ENCODE measurements at places on chromosomes 13 and 19. TPM values are rescaled to one million over a fixed set of nuclear protein-coding genes. Genes with fewer than 3 reads are reported as not detected.

GRCh38 chr13:97256343-97256783, 34.2 kb downstream of the MBNL2 start:
- H3K4me3 ChIP-seq = no peak overlapping the region
- no peak overlapping the region for H3K27ac ChIP-seq
- no peaks in the 10 kb centered on the region for H3K27me3 ChIP-seq
- H3K36me3 ChIP-seq = no peaks in the 10 kb centered on the region

DNA sequence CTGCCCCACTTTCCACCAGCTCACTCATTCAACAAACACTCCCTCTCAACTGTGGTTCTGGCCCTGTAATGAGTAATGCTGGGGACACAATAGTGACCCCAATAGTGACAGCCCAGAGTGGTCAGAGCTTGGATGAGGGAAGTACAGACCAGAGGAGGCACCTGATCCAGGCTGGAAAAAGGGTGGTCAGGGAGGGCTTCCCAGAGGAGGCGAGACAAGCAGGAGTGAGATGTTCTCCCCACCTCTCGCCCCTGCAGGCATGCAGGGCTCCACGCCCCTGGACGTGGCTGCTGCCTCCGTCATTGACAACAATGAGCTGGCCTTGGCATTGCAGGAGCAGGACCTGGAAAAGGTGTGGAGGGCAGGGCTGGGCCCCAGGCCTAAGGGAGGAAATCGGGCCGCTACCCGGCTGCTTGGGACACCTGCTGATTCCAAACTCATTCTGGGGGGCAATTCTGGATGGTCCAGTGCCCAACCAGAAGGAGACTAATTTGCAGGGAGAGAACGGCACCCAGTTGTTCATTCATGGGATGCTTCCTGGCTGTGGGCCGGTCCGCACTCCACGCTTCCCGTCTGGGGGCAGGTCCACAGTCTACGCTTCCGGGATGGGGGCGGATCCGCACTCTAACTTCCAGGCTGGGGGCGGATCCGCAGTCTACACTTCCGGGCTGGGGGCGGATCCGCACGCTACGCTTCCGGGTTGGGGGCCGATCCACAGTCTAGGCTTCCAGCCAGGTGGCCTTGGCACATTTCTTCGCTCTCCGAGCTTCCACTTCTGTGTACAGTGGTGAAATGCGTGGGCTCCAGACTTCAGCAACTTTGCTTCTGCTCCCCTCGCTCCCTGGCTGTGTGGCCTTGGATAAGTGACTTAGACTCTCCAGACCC, 63.4 kb downstream of the RYR1 start:
- H3K36me3 ChIP-seq = no peaks in the 10 kb centered on the region
- H3K4me1 ChIP-seq = no peaks in the 10 kb centered on the region
- no peak overlapping the region for H3K27ac ChIP-seq
- H3K27me3 ChIP-seq = no peaks in the 10 kb centered on the region

APC2 gene
- total RNA-seq = 0.42 TPM

DNA sequence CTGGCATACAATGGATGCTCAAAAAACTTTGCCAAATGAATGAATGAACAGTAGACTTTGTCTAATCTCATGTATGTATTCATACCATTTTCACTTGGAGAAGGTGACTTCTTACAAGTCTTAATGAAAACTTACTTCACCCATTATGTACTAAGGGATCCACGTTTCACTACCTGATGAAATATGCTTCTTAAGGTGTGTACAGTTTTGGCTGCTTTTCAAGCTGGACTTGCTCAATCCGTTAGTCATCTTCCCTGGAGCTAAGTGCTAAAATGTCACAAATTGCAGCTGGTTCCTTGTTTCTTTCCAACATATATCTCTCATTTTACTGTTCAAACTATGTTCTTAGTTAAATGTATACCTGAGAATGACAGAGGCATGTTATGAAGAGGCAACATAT, 4.2 kb upstream of the CCNA1 start:
- H3K4me1 ChIP-seq = no peaks in the 10 kb centered on the region
- H3K27me3 ChIP-seq = peaks cover 60% of the 10 kb centered on the region
- H3K36me3 ChIP-seq = no peaks in the 10 kb centered on the region
- no peak overlapping the region for H3K27ac ChIP-seq
- no peak overlapping the region for H3K4me3 ChIP-seq

FLT3LG gene
- 0.28 TPM for total RNA-seq

COL4A1 gene
- total RNA-seq = 107 TPM

METTL21C gene
- not detected for total RNA-seq

GRCh38 chr19:49746206-49746958, 16.7 kb downstream of the TSKS start:
- H3K27me3 ChIP-seq = no peaks in the 10 kb centered on the region
- H3K4me3 ChIP-seq = no peak overlapping the region
- no peaks in the 10 kb centered on the region for H3K4me1 ChIP-seq
- no peak overlapping the region for H3K27ac ChIP-seq
- H3K36me3 ChIP-seq = no peaks in the 10 kb centered on the region

GRCh38 chr13:107407074-107407473, 808.3 kb downstream of the LIG4 start:
- H3K4me3 ChIP-seq = no peak overlapping the region
- no peaks in the 10 kb centered on the region for H3K27me3 ChIP-seq
- DNase-seq = no peak
- H3K36me3 ChIP-seq = no peaks in the 10 kb centered on the region

DNA sequence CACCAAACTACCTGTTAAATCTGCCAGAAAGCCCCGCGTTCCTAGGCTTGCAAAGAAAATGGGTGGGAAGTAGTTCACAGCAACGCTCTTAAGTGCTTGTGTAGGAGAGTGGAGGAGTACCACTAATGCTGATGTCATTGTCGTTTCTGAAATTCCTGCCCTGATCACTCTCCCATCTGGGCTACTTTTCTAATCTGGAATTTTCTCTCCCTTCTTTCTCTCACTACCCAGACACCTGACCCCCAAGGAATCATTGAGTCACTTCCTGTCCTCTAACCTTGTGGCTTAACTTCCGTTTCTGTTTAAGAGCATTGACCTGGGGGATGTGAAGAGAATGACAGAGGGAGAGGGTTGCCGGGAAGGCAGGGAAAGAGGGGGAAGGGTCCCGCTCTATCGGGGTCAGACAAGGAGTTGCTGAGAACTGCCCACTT, 98.7 kb downstream of the STARD13 start:
- H3K27ac ChIP-seq = no peak overlapping the region
- no peaks in the 10 kb centered on the region for H3K36me3 ChIP-seq
- H3K4me3 ChIP-seq = no peak overlapping the region
- H3K4me1 ChIP-seq = no peaks in the 10 kb centered on the region
- H3K27me3 ChIP-seq = no peaks in the 10 kb centered on the region

- no peaks in the 10 kb centered on the region for H3K4me1 ChIP-seq
- no peak overlapping the region for H3K27ac ChIP-seq
- no peaks in the 10 kb centered on the region for H3K27me3 ChIP-seq
- no peak overlapping the region for H3K4me3 ChIP-seq
- peaks cover 46% of the 10 kb centered on the region for H3K36me3 ChIP-seq
- peak; percentile 28 for DNase-seq
Measured at GRCh38 chr13:110683203-110683883, 22.6 kb downstream of the CARS2 start.

DNA sequence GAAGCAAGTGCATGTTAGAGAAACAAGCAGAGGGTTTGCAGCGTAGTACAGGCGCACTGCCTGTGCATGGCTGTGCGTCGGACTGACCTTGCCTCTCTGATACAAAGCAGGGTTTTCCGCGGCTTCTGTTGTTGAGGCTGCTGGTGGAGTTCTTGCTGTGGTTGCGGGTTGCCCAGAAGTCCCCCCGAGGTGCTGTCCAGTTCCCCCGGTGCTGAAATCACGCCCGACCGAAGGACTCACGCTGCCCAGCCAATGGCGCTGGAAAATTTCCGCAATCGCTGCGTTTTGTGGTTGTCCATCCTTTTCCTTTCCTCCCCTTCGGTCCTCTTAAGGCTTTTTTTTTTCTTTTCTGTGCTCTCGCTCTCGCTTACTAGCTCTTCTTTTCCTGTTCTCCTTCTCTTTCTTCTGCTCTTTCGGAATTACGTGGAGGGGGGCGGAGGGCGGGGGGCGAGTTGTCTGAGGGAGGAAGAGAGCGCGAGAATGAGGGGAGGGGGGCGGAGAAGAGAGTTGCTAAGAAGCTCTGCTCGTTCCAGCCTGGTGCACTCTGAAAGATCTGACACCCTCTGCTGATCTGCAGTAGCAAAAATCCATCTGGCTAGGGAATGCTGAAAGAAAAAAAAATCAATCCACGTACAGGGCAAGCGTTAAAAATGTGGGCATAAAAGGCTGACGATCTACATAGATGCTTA, at the start of gene SLITRK1:
TSS of gene SLITRK1 (minus strand) at position 558 of the 689 bp plus-strand sequence. CDS start 967 bp downstream, outside the sequence.
- H3K36me3 ChIP-seq = no peaks in the 10 kb centered on the region
- H3K27ac ChIP-seq = no peak within 1 kb of the TSS
- peak; percentile 69 for DNase-seq
- H3K4me3 ChIP-seq = peak within 1 kb of the TSS; percentile 24

- H3K4me3 ChIP-seq = no peak overlapping the region
- no peak overlapping the region for H3K27ac ChIP-seq
- no peaks in the 10 kb centered on the region for H3K36me3 ChIP-seq
- no peaks in the 10 kb centered on the region for H3K27me3 ChIP-seq
- no peak for DNase-seq
Measured at GRCh38 chr13:57123681-57124080, 17.0 kb upstream of the PRR20A start.

DNA sequence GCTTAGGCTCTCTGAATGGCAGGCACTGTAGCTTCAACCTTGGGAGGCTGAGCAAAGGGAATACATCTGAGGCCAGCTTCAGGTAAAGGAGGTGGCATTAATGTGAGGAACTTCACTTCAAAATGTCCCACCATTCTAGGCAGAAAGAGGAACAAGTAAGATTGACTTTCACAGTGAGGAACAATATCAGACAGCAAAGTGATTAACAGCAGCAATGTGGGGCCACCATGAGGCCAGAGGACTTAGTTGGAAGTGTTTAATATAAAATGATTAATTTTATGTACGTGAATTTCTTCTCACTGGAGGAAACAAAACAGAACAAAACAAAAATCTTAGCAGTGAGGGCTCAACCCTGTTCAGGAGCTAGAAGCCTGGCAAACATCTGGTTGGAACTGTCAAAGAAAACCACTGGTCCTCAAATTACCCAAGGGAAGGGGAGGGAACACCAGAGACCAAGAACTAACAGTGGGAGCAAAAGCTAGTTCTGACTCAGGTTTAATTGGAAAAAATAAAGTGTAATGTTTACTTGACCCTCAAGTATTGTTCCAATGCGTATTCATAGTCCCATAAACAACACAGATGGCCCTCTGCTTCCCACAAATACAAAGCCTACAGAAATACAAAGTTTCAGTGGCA, 43.9 kb upstream of the FRY start:
- H3K27ac ChIP-seq = no peak overlapping the region
- H3K36me3 ChIP-seq = no peaks in the 10 kb centered on the region
- H3K4me1 ChIP-seq = no peaks in the 10 kb centered on the region
- no peaks in the 10 kb centered on the region for H3K27me3 ChIP-seq
- no peak for DNase-seq

- peak; percentile 68 for DNase-seq
- no peak overlapping the region for H3K4me3 ChIP-seq
- no peak overlapping the region for H3K27ac ChIP-seq
- no peaks in the 10 kb centered on the region for H3K27me3 ChIP-seq
- no peaks in the 10 kb centered on the region for H3K4me1 ChIP-seq
Measured at GRCh38 chr13:89695343-89696257, 1651.9 kb upstream of the MIR17HG start.

- no peaks in the 10 kb centered on the region for H3K36me3 ChIP-seq
- DNase-seq = no peak
- H3K4me1 ChIP-seq = no peaks in the 10 kb centered on the region
- no peak overlapping the region for H3K4me3 ChIP-seq
- no peaks in the 10 kb centered on the region for H3K27me3 ChIP-seq
- no peak overlapping the region for H3K27ac ChIP-seq
Measured at GRCh38 chr13:52885141-52885540, 36.7 kb upstream of the PCDH8 start.

DNA sequence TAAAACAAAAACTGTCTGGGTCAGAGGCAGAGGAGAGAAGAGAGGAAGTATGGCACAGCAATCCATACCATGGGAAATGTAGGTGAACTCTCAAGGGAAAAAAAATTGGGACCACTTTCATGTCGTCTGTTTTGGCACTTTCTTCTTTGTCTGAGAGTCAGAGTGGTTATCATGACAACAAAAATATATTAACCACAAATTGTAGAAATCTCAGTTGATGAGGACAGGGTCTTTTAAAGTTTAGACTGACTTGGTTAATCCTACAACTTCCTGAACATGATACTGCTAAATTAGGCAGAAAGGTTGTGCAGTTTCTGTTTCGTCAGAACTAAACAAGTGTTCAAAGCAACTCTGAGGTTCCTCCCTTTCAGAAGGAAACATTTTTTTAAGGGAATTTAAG, 15.2 kb downstream of the KLF5 start:
- no peaks in the 10 kb centered on the region for H3K27me3 ChIP-seq
- no peaks in the 10 kb centered on the region for H3K4me1 ChIP-seq
- no peak overlapping the region for H3K4me3 ChIP-seq
- no peaks in the 10 kb centered on the region for H3K36me3 ChIP-seq

- H3K4me3 ChIP-seq = no peak overlapping the region
- DNase-seq = no peak
- H3K27me3 ChIP-seq = no peaks in the 10 kb centered on the region
- no peaks in the 10 kb centered on the region for H3K36me3 ChIP-seq
Measured at GRCh38 chr13:43266936-43267615, 243.7 kb downstream of the DNAJC15 start.

DNA sequence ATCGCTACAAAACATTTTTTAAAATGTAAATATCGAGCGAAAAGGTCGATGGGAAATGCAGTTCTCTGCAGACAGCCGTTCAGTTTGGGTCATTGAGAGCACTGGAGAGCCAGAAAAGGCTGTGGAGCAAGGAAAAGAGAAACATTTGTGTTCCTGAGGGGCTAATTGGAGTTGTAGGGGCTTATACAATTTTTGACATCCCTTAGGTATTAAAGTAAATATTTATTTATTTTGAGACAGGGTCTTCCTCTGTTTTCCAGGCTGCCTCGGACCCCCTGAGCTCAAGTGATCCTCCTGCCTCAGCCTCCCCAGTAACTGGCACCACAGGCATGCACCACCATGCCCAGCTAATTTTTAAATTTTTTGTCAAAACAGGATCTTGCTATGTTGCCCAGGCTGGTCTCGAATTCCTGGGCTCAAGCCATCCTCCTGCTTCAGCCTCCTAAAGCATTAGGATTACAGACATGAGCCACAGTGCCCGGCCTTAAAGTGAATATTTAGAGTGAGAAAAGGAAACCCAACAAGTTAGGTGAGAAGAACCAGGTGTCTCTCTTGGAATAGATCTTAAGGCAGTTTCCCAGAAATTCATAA, 825 bp upstream of the YIF1B start:
- peak overlapping the region; percentile 26 for H3K4me3 ChIP-seq
- DNase-seq = no peak
- peak overlapping the region; percentile 14 for H3K27ac ChIP-seq
- H3K4me1 ChIP-seq = no peaks in the 10 kb centered on the region
- no peaks in the 10 kb centered on the region for H3K36me3 ChIP-seq
- H3K27me3 ChIP-seq = peaks cover 35% of the 10 kb centered on the region

GRCh38 chr19:42129399-42130253, 2.6 kb downstream of the POU2F2 start:
- H3K4me3 ChIP-seq = no peak overlapping the region
- no peak overlapping the region for H3K27ac ChIP-seq
- H3K4me1 ChIP-seq = no peaks in the 10 kb centered on the region
- no peak for DNase-seq
- H3K36me3 ChIP-seq = no peaks in the 10 kb centered on the region
- H3K27me3 ChIP-seq = peaks cover 39% of the 10 kb centered on the region
